ENCODE measurements at places on chromosomes 1 and 21.

DNA sequence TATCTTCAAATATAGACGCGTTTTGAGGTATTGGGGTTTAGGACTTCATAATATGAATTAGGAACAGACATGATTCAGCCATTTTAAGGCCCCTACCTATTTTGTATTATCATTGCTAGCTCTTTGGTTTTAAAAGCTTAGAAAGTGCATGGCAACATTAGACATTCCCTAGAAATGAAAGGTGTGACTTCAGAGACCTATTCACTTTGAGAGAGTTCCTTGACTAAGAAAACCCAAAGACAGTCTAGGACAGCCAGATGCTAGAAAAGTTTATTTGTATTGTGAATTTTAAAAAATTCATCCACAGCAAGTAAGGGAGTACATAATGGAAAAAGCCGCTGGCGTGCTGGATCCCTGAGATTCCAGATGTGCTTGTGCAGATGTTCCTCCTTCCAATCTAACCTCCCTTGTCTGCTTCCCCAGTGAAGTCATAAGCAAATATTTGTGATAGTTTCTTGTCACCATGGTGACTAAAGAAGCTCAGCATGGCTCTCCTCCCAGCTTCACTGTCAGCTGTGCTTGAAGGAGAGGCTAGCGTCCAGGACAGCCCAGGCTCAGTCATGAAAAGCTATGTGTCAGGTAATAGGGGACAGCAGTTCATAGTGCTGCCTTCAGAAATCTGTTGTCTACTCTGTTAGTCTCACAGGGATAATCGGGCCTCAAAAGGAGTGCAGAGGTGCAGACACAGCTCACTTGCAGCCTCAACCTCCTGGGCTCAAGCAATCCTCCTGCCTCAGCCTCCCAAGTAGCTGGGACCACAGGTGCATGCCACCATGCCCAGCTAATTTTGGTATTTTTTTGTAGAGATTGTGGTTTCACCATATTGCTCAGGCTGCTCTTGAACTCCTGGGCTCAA, 34.8 kb downstream of the KPNA6 start:
- no peak for DNase-seq

- DNase-seq, result no peak
These were observed 116.0 kb downstream of the MRPL39 start for GRCh38 chr21:25491267-25491666.

GRCh38 chr1:244221991-244222390, 170.9 kb downstream of the ZBTB18 start:
- no peak for DNase-seq

- no peak for DNase-seq
These were observed 1.6 kb upstream of the COLGALT2 start for GRCh38 chr1:184039126-184039525.

- no peak for DNase-seq
These were observed 149.9 kb downstream of the MRPL39 start for GRCh38 chr21:25457411-25457810.

- DNase-seq, result no peak
These were observed 10.8 kb upstream of the UBXN10 start for GRCh38 chr1:20174937-20175666.

DNA sequence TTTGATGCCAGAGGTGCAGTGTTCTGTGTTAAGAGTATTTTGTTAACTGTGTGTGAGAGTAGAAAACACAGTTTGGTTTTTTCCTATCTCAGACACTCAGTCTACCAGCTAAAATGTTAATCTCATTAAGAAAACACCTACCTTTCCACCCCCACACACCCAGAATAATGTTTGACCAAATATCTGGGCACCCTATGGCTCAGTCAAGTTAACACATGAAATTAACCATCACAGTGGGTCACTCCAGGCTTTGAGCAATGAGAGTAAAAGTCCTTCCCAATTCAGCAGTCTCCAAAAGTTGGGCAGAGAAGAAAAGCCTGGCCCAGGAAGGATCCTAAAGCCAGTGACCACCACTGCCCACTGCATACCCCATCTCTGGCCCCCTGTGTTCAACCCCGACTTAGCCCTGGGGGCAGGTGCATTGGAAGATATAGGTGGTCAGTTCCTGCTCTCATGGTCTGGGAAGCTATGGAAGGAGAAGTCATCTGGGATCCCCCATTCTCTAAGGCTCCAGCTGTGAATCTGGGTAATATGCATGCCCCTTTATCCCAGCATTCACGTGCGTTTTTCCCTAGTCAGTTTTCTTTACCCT, 50.2 kb upstream of the CSF3R start:
- DNase-seq, result no peak

DNA sequence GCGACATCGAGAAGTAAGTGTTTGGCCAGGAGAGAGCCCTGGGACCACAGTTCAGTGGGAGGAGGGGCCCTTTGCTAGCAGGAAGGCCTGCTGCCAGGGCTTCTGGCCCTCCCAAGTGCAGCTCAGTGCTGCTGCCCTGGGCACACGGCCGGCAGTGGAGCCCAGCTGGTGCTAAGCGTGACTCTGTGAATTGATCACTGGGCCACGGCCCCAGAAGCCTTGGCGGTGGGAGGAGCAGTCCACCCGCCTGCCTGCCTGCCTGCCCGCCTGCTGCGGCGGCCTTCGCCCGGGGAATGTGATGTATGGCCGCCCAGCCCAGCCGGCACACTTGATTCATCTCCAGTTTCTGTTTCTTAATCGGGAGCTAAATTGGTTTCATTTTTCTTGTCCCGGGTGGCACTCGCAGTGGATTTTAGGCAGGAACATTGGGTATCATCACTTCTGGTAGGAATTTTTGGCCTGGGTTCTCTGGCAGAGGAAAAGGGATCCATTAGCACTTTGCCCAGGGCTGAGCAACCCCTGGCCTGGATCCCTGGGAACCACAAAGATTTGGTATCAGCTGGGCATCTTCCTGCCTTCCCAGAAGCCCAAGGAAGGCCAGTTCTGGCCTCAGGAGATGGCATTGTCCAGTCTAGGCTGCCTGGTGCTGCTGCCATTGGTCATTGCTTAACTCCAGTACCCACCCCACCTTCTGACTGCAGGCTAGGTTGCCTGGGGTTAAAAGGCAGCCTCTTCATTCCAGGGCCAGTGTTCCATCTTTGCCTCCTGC, 28.6 kb downstream of the TMEM53 start:
- DNase-seq, result no peak

- DNase-seq, result no peak
These were observed 50.7 kb downstream of the ZNF684 start for GRCh38 chr1:40582116-40582515.

DNA sequence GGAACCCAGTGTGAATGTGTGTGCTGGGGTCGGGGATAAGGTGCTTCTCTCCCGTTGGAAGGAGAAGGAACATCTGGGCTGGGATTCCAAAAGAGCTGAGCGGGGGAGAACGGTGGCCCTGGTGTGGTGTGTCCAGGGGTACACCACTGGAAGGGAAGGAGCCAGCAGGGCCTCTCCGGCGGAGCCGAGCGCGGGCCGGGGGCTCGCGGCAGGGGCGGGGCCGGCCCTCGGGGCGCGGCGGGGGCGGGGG, 231 bp upstream of the RPS6KA1 start:
- no peak for DNase-seq

DNA sequence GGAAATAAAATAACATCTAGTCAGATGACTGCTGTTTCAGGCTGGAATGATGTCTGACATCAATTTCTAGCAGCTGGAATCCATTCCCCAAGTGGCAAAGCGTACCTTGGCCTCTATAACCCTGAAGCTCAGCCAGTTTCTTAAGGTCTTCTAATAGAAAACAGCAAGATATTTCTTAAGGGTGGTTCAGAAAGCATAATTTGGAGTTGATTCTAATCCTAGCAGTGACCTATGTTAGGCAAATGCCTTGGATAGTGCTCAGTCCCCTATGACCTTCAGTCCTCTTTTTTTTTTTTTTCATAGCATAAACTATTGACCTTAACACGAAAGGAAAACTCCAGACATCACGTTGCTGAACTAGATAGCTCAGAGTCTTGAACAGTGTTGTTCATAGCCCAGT, 56.5 kb downstream of the LAMC2 start:
- no peak for DNase-seq

DNA sequence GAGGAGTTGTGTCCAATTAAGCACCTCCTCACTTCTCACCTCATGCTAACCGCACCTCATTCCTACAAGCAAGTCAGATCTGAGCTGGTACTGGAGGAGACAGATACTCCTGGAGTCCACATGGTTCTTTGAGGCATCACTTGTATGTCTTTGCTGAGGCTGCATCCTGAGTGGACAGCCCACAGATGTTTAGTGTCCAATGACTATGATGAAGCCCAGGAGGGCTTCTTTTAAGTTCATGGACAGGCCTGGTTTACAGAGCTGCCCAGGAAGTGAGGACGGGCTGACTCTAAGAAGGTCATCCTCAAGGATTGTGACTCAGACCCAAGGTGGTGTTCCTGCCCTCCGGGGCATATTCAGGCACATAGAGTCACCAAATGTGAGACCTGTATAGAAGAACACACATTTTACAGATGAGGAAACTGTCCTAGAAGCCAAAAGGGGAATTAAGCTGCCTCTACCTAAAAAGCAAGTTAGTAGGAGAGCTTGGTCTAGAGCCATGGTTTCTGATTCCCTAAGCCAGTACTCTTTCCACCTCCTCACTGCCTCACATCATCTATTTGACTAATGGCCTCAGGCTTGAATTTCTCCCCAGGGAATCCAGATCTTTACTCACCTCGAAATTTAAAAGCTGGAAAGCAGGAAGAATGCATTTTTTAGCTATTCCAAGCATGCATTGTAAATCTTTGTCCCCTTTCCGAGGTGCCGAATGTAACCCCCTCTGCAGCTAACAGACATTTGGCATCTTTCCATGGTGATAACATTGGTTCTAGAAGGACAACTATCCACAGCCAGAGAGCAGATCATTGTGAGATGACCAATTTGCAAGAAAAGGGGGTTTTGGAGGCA, 228.1 kb downstream of the OMA1 start:
- DNase-seq, result peak; percentile 43

DNA sequence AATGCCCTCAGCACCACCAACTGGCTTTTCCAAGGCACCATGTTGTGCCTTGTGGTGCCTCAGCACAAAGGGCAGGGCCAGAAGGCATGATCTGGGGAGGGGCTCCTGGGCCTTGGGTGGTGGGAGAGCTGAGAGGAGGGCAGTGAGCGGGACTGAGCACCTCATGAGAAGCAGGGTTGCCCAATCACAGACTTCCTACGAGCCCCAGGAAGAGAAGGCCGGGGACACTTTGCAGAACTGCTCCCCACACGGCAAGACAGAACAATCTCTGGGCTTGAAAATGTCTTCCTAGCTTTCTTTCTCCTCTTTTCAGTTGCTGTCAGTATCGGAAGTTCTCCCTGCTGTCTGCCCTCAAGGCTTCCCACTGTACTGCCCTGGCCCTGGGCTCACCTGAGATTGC, 6.8 kb downstream of the KCNJ10 start:
- DNase-seq, result no peak

DNA sequence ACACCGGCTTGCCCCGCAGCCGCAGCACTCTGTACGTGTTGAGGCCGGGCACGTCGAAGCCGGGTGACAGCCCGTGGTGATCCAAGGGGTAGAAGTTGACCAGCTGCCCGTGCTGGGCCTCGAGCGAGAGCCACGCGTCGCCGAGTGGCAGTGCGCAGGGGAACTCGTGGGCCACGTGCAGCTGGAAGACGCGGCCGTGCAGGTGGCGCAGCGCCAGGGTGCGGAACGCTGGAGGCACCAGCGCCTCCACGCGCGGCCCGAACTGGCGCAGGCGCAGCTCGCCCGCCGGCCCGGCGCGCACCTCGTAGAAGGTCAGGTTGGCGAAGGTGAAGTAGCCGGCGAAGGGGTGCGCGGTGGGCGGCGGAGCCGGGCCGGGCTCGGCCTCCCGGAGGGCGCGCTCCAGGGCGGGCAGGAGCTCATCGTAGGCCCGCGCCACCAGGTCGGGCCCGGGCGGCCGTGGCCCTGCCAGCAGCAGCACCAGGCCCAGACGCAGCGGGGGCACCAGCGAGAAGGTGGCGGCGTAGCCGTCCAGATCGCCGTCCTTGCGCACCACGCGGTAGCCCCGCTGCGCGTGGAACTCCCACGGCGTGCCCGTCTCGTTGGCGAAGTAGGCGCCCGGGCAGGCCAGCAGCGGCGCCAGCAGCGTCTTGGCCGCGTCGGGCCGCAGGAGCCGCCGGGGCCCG, 19.5 kb downstream of the LACTBL1 start:
- DNase-seq, result no peak

GRCh38 chr1:27377760-27378495, 3.3 kb upstream of the FCN3 start:
- DNase-seq, result no peak

- DNase-seq, result no peak
These were observed 8.6 kb upstream of the ACBD3 start for GRCh38 chr1:226195144-226195543.

GRCh38 chr1:7620196-7620595, 150.9 kb upstream of the VAMP3 start:
- no peak for DNase-seq

- DNase-seq, result no peak
These were observed 23.2 kb downstream of the RPE65 start for GRCh38 chr1:68426594-68426993.

DNA sequence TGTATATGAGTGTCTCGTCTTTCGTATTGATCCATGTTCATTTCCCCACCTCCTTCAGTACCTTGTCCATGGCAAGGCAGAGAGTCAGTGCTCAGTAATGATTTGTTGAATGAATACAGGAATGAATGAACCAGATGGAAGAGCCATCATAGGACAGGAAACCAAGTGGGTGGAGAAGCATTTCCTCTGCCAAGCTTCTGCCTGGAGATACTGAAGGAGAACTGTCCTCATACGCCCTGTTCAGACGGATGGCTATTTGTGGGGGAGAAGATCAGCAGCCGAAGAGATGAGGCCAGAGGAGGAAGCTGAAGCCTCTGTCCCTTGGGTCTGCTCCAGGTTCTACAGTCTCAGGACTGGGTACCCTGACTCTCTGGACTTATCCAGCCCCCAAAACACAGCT, 5.8 kb downstream of the FAM43B start:
- no peak for DNase-seq

DNA sequence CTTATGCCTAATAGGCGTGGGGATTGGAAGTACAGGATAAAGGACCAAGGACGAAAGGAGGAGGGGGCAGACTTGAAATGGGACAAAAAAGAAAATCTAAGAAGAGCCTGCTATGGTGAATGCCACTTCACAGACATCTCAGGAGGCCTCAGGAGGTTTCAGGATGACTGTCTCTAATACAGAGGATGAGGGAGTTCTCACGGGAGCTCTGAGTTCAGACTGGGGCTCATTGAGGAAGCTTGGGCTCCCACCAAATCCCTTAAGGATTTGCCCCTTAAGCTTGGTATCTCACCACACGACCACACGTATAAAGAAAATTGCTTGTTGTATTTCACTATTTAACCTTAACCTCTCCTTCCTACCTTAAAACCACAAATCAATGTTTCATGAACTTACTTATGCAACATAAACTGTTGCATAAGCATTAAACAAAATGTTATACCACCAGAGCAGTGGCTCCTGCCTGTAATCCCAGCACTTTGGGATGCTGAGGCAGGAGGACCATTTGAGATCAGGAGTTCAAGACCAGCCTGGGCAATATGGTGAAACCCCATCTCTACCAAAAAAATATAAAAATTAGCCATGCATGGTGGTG, 12.4 kb downstream of the SLC30A1 start:
- no peak for DNase-seq

- no peak for DNase-seq
These were observed 2.2 kb upstream of the BCL9 start for GRCh38 chr1:147539122-147539575.

- no peak for DNase-seq
These were observed 134.0 kb downstream of the KIF26B start for GRCh38 chr1:245288796-245289195.

GRCh38 chr1:244239261-244239770, 188.2 kb downstream of the ZBTB18 start:
- DNase-seq, result peak; percentile 50

- DNase-seq, result peak; percentile 43
These were observed 63.5 kb upstream of the SSX2IP start for GRCh38 chr1:84753516-84754385.

Data from NCI-H526 treated with DMSO at 0.1 percent for 48 hours (cell line).